ENCODE measurements at places on chromosomes 1 and 21.
A peak's percentile ranks its signal among the peaks of the same experiment; 100 is the strongest.

DNA sequence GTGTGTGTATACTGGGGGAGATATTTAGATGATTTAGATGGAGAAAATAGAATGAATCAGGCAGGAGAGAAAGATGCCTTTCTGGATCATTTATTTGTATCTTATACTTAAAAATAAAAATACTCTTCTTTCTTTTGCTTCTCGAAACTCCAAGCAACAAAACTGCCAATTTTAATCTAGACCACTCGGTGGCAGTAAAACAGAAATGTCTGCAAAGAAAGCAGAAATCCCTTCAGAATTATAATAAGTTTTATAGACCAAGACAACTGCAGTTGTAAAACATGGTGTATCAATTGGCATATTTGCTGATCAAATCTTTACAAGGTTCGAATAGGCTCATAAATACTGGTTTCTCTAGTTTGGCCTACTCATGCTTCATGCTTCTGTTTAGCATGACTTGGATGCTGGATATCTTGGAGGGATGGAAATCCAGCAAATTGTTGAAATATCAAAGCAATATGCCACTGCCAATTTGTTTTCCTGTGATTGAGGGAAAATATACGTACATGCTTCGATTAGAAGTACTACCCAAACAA is 15.1 kb upstream of the C1orf87 start:
- no peak for DNase-seq

GRCh38 chr1:89911191-89911991 is 83.5 kb upstream of the ZNF326 start:
- DNase-seq = no peak

DNA sequence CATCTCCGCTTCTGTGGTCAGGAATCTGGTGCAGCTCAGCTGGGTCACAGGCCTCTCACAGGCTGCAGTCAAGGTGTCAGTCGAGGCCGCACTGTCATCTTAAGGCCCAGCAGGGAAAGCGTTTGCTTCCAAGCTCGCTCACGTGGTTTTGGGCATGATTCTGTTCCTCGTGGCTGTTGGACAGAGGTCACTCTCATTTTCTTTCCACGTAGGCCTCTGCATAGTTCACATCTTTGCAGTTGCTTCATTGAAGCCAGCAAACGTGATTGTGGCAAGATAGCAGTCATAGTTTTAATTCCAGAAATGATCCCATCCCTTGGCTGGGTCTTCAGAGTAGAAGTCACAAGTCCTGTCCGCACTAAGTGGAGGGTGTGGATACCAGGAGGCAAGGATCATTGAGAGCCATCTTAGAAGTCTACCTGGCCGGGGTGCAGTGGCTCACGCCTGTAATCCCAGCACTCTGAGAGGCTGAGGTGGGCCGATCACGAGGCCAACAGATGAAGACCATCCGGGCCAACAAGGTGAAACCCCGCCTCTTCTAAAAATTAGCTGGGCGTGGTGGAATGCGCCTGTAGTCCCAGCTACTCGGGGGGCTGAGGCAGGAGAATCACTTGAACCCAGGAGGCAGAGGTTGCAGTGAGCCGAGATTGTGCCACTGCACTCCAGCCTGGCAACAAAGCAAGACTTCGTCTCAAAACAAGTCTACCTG is 24.5 kb downstream of the NECAP2 start:
- DNase-seq = no peak

- no peak for DNase-seq
These were observed 87.8 kb upstream of the MAP1LC3C start for GRCh38 chr1:242086706-242087105.

DNA sequence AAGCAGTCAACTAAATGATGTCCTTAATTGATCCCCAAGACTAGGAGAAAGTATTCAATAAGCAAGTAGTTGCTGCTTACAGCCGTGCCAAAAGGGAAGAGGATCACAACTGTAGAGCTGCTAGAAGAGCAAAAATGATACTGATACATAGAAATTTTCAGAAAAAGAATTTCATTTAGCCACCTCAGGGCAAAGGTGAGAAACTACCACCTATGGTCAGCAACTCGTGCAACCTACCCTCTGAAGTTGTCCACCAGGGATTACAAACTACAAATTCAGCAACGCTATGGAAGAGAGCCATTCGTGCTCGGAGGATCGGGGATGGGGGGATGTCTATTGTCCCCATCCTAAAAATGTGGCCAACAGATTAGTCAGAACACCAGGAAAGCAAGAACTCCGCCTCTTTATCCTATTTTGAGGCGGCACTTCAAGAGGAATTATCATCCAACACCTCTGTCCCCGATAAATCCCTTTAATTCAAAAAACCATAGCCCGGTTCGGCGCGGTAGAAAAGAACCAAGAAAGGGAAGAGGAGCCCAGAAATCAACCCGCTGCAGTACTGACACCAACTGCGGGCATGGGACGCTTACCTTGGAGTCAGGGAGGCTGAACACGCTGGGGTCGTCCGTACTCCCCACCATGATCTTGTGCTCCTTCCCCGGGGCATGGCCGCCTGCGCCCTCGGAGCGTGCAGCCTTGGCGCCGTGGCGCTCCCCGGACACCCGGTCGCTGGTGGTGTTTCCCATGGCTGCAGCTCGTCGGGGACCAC is 687 bp downstream of the PRKAB2 start:
- no peak for DNase-seq

DNA sequence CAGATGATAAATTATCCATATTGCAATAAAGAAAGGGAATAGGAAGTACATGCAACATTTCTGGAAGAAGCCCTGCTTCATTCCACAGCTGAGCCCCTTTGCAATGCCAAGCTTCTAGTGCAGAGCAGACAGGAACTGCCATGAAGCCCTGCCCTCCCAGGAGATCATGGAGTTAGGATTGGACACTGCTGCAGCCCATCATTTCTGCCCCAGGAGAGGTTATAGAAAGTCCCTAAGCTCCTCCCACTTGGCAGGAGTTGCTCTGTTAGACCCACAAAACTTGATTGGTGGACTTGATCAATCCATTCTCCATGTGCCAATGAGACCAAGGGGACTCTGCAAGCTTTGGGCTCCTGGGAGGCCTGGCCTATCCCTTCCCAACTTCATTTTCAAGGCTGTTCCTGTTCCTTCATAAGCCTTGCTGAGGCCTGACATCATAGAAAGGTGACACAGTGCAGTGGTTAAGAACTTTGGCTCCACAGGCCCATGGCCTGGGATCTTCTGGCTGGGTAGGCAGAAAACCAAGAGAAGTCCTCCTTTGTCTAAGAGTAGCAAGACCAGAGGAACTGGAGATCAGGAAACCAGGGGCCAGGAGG is 1.3 kb upstream of the LAPTM5 start:
- DNase-seq = no peak

DNA sequence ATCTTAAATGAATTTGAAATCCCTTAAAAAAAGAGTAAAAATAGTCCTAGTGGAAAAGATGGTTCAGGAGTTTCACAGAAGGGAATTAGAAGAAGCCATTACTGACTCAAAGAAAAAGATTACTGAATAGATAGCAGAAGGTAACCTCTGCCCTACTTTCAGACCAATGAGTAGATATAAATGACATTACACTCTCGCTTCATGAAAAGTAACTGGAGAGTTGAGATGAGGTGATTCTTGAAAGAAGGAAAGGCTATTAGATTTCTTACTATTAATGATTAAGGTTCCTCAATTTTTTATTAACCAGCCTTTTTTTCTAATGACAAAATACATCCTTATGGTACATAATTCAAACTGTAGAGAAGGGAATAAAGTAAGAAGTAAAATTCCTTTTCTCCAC is 28.3 kb downstream of the CCN1 start:
- DNase-seq = no peak

- DNase-seq = no peak
These were observed 40.5 kb downstream of the SLC45A1 start for GRCh38 chr1:8358241-8358896.

DNA sequence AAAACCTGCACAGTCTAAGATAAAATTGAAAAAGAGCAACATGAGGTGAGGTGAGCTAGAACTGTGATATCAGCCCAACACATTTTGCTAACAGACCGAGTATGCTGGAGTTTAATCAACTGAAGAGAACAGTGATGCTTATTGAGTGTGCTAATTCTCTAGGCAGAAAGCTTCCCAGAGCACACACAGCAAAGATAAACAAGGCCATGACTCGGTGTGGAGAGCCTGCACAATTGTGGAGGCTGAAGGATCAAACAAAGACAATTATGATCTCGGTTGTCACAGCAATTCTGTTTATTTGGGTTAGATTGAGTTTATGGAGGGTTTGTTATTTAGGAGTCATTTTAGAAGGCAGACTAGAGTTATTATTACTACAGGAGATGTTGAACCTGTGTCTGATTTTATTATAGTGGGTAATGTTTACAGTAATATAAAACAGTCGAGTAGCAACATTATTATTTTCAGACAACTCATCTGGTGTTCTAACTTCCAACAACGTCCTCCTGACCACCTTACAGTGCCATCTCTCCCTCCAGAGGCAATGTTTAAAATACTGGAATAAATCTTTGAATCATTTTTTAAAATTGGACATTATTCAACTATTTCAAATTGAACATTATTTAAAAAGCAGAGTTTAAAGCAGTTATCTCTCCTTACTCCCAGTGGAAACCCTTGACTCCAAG is 40.2 kb downstream of the DPT start:
- no peak for DNase-seq

DNA sequence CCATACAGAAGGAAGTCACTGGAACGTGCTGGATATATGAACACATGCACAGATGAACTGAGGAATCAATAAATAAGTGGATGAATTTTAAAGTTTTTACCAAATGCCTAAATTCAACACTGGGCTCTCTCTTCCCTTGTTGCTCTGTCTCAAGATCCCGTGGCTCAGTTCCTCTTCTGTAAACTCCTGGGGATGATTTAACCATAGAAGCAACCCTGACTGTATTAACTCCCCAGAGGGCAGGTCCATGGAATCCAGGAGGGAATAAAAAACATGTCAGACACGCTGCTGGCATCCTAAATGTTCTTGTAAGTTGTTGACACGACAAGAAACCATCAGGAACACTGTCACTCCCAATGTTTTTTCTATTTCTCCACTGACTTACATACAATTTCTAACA is 45.3 kb upstream of the GPR157 start:
- no peak for DNase-seq

- DNase-seq = peak; percentile 52
These were observed 1.1 kb upstream of the FOXD3 start for GRCh38 chr1:63321066-63321784.

- DNase-seq = no peak
These were observed 588.8 kb upstream of the PBX1 start for GRCh38 chr1:163970151-163970550.

DNA sequence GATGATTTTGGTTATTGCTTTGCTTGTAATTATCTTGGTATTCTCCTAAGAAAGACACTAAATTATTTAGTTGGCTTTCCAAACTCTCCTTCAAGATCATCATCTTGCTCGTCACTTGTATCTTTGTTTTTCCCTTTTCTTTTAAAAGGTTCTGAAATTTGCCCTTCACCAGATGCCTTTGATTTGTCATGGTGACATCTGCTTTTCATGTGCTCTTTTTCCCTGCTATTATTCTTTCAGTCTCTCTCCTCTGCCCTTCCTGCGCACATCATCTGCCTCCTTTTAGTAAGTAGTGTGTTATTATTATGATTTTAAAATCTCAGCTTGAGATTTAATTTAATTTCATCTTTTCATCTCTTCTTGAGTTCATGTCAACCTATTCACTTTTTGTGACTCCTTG is 92.1 kb downstream of the BACH1 start:
- no peak for DNase-seq

DNA sequence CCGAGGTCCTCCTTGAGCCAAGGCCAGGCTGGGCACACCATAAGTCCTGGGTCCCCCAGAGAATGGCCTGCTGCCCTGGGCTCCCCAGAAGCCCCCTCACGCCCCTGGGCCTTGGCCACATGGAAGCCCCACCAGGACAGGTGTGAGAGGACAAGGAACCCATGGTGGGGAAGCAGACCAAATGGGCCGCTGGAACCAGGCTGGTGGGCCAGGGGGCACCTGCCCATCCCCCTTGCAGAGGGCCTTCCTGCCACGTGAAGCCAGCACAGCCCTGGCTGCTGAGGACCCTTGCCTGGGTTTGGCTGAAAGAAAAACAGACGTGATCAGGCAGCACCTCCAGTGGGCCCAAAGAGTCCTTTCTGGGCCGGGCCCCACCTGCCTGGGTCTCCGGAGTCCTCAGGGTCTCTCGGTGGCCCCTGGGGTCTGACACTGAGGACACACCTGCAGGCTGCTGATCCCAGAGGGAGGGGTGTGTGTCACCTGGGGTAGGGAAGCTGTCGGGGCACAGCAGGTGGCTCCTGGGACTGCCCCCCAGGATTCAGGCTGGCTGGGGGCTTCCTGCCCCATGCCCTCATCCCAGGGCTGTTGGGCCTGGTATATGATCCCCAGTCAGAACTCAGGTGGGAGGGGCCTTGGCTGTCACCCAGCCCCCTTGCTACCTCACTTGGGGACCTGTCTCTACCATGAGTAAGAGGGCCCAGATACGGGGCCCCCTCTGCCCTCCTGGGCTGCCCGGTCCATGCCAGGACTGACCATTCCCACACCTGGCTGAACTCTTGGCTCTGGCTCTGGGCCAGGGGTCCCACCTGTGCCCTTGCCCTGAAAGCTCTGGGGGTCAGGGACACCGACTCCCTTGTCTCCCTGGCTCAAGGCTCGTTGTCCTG is 3.3 kb upstream of the SMYD3 start:
- DNase-seq = no peak

GRCh38 chr1:30868833-30869435 is 39.6 kb downstream of the SDC3 start:
- DNase-seq = peak; percentile 57

- DNase-seq = no peak
These were observed 143.0 kb downstream of the KAZN start for GRCh38 chr1:14741532-14741931.

GRCh38 chr1:56540467-56540866 is 38.9 kb downstream of the PLPP3 start:
- DNase-seq = no peak

- no peak for DNase-seq
These were observed at the start of gene TNFSF18 for GRCh38 chr1:173050865-173051264. TSS of gene TNFSF18 (minus strand) at chr1:173050941. CDS start at chr1:173050896, 45 bp downstream.

- no peak for DNase-seq
These were observed 55.4 kb upstream of the JUN start for GRCh38 chr1:58839147-58839795.

DNA sequence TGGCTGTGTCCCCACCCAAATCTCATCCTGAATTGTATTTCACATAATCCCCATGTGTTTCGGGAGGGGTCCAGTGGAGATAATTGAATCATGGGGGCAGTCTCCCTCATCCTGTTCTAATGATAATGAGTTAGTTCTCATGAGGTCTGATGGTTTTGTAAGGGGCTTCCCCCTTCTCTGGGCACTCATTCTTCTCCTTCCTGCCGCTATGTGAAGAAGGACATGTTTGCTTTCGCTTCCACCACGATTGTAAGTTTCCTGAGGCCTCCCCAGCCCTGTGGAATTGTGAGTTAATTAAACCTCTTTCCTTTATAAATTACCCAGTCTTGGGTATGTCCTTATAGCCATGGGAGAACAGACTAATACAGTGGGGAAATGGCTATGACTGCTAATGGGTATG is 72.7 kb upstream of the ZNF648 start:
- no peak for DNase-seq

DNA sequence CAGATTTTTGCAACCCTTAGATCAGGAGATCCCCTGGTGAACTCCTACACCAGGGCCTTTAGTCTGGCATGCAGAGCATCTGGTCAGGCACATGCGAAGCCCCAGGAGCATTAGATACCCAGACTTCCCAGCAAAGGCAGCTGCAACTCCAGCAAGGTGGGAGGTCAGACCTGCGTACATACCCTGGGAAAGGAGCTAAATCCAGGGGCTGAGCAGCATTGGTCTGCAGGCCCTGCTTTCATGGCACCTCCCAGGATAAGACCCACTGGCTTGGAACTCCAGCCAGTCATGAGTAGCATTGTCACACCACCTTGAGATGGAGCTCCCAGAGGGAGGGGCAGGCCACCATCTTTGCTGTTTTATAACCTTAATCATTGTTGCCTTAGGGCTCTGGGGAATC is 92.3 kb downstream of the KCNT2 start:
- no peak for DNase-seq

Measured in right forelimb (tissue), 1 donor.